ENCODE measurements at places on chromosomes 5 and 9.
A peak's percentile ranks its signal among the peaks of the same experiment; 100 is the strongest.

DNA sequence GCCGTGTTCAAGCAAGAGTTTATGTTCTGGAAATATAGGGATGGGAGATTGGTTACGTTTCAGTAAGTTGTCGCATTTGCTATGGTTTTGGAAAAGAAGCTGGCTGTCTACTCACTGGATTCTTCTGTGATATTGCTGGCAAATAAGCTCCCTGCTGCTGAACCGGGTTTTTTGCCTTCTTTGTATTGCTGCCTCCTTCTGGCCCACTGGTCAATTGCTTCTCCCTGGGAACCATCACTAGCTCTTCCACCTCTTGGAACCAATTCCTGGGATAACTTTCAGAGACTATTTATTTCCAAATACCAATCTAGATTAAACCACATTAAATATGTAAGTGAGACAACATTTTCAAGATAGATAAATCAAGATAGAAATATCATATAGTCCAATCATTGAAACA lies 43.0 kb downstream of the NUDT12 start:
- DNase-seq: no peak

GRCh38 chr9:114259798-114260523 lies 62.9 kb upstream of the ORM1 start:
- DNase-seq: no peak

- no peak for DNase-seq
Observed at GRCh38 chr9:123685489-123686083, 244.3 kb downstream of the DENND1A start.

DNA sequence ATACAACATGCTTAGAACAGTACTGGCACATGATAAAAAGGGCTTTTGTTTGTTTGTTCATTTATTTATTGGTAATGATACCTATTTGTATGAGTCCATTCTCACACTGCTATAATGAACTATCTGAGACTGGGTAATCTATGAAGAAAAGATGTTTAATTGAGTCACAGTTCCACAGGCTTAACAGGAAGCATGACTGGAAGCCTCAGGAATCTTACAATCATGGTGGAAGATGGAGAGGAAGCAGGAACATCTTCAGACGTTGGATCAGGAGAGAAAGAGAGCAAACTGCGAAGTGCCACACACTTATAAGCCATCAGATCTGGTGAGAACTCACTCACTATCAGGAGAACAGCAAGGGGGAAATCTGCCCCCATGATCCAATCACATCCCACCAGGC lies 847.7 kb downstream of the CDH18 start:
- DNase-seq: no peak

GRCh38 chr9:84711398-84711777 lies 41.9 kb downstream of the NTRK2 start:
- no peak for DNase-seq

- DNase-seq: no peak
Observed at GRCh38 chr5:1555011-1555807, 31.4 kb upstream of the LPCAT1 start.

DNA sequence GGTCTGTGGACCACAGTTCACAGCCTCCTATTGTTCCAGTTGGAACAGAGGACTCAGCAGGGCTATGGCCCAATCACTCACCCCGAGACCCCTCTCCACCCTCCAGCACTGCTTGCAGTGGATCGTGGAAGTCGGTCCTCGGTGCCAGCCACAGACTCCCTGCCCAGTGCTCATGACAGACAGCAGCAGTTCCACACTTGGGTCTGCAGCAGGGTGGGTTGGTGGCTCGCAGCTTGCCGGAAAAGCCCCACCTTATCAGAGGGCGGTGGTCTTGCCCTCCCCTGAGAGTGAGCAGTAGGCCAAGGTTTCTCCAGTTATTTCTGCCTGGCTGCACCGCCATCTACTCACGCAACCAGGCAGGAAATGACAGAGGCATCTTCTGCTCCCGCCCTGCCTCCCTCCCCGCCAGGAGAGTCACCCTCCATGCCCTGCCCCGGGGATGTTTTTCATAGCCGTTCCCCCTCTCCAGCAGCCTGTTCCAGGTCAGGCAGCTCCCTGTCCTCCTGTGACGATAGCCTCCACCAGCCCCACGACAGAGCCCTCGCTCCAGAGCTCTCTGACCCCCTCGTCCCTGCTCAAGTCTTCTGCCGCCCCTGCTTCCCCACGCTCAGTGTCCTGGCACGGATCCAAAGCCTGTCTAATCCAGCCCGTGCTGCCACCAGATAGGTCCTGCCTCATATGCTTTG lies 34.5 kb downstream of the UNC5A start:
- no peak for DNase-seq

DNA sequence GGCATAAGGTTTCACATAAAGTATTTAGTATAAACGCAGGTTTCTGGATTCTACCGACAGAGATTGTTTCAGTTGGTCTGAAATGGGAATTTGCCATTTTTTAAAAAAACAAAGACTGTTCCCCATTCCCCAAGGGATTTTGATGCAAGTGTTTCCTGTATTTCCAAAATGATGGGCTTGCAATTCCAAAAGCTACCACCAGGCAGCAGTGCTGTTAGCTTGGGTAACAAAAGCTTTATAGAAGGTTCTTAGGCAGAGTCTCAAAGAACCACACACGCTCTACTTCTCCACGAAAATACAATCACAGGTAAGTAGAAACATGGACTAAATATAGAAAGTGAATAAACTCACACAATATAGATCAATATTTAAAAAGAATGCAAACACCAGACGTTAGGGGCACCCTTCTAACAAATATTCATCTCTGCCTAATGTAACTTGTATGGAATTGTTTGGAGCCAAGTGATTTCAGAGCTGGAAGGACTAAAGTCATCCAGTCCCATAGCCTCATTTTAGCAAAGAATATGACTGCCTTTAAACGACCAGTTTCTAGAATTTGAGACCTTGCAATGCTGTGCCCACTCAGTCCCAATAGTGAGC lies 154.3 kb downstream of the SPOCK1 start:
- DNase-seq: no peak

DNA sequence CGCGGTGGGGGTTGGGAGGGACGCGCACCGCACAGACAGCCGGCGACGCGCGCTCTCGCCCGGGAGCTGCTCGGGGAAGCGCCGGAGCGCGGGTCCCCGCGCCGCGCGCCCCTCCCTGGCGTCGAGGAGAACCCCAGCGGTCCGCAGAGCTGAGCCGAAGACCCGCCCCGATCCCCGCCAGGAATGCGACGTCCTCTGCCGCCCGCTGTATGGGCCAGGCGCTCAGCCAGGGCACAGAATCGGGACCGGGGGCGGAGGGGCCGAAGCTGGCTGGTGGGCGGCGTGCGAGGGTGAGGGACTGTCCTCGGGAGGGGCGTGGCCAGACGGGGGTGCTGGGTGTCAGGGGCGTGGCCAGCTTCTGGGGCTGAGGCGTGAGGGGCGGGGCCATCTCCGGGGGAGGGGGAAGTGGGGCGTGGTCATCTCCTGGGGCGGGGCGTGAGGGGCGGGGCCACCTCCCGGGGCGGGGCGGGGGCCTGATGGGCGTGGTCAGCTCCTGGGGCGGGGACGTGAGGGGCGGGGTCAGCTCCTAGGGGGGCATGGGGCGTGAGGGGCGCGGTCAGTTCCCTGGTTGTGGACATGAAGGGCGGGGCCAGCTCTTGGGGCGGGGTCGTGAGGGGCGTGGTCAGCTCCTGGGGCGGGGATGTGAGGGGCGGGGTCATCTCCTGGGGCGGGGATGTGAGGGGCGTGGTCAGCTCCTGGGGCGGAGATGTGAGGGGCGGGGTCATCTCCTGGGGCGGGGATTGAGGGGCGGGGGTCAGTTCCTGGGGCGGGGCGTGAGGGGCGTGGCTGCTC lies 965 bp downstream of the PTGDS start:
- peak; percentile 54 for DNase-seq

DNA sequence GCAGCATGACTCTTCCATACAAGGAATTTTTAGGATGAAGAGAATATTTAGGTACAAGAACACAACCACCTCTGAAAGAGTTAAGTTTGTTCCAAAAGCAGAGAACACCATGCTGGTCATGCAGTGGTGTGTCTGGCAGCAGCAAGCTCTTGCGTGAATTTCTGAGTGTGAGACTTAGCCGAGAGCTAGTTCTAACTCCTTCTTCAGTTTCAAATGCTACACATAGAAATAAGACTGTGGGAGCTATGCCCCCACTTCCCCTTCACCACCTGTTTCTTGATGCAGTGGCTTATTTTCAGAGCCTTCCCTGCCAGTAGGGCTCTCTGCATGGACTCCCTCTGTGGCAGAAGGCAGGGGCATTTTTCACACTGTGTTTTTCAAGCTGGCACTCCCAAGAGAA lies 122.9 kb upstream of the ZNF366 start:
- no peak for DNase-seq

GRCh38 chr9:115378241-115378640 lies 260.3 kb upstream of the TNC start:
- DNase-seq: no peak

GRCh38 chr5:92741906-92742305 lies 839.1 kb downstream of the NR2F1-AS1 start:
- no peak for DNase-seq

DNA sequence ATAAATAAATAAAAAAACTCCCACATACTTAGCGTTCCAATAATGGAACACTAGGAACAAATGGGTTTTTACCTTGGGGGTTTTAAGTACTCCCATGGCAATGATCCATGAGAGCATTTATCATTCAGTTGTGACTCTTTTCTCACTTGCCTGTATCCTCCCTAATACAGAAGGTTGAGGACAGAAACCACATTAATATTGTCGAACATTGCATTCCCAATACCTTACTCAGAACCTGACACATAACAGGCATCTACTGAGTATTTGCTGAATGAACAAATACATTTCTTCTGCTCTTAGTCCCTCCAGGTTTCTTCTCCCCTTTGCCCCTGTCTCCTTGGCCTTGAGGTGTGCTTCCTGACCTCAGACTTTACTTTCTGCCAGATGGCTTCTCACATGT lies 175.9 kb downstream of the CEMIP2 start:
- DNase-seq: no peak

DNA sequence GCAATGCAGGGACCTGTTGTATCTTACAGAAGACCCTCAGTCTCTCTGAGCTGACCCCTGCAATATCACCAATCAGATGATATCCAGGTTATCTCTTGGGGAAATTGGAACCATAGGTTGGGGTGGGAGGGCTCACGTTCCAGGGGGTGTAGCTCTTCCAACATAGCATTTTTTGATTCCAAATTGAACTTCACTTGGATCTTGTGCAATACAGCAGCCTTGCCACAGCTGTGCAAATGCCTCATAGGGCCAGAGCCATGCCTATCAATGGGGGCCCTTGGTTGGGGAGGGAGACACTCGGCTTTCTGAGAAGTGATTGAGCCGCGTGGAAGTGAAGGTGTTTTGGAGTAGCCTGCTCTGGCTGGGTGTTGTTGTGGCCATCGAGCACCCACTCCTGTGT lies 117.2 kb upstream of the PITX1 start:
- DNase-seq: no peak

DNA sequence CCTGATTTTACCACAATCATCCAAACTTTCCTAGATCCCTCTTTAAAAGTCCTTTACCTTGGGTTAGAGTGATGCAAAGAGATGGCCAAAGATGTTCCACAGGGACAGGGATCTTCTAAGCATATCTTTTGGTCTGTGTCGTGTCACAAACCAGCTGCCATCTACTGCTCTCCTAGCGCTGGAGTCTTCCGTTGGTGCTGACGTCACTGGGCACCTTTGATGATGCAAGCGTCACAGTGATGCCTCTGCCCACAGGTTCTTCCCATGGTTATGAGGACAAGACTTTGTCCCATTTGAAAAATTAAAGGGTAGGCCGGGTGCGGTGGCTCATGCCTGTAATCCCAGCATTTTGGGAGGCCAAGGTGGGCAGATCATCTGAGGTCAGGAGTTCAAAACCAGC lies 1.7 kb upstream of the GLT6D1 start:
- DNase-seq: no peak

- DNase-seq: no peak
Observed at GRCh38 chr5:79800979-79801827, 111.6 kb downstream of the CMYA5 start.

GRCh38 chr5:64632251-64632650 lies 58.1 kb upstream of the SHISAL2B start:
- DNase-seq: no peak

GRCh38 chr5:60102961-60103693 lies 209.6 kb upstream of the PDE4D start:
- DNase-seq: no peak

GRCh38 chr9:121868626-121869025 lies 217.2 kb downstream of the DAB2IP start:
- DNase-seq: no peak

- no peak for DNase-seq
Observed at GRCh38 chr5:68587171-68587570, 371.6 kb downstream of the PIK3R1 start.

DNA sequence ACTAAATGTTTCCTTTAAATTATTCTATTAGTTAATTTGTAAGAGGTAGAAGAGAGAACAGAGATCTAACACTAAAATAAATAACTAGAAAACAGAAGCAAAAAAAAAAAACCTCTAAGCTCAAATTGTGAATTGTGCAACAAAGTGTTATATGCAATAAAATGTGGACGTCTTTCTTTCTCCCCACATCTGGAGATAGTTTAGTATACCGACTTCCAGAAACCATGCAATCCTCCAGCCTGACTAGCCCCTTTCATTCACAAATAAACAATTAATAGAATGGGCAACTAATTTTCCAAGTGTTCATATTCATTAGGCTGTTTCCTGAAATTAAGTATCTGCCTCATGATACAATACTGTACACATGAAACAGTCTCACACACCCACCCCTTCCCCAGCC lies 258.5 kb downstream of the BNC2 start:
- no peak for DNase-seq

- DNase-seq: no peak
Observed at GRCh38 chr5:41399839-41400238, 110.6 kb downstream of the PLCXD3 start.

- DNase-seq: no peak
Observed at GRCh38 chr9:130923611-130924447, 15.2 kb downstream of the FIBCD1 start.

DNA sequence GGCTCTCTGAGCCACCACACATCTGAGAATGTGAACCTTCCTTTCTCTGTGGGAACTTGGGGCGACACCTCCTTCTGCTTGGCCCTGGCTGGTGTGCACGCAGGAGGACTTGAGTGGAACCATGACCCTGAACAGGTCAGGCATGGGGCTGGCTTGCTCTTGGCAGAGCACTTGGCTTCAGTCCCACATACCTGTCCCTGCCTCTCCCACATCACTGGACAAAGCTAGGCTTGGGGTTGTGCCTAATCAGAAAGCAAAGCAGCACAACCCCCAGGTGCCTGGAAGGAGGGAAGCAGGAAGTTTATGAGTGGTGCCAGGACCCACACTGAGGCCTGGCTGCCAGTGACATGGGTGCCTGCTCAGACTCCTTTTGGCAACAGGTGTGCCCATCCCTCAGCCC lies 13.2 kb downstream of the GADD45G start:
- DNase-seq: no peak
